Gastrocnemius medialis (tissue), 4 donors: ENCODE measurements at places on chromosomes 11 and 22. TPM values are rescaled to one million over a fixed set of nuclear protein-coding genes. Genes with fewer than 3 reads are reported as not detected.

The RASSF10 gene
- total RNA-seq: 0.25 TPM

The SLC39A13 gene
- 27.6 TPM for total RNA-seq

GRCh38 chr11:61881397-61881796 lies 9.9 kb downstream of the FADS3 start:
- H3K27ac ChIP-seq: peak overlapping the region; percentile 64
- H3K27me3 ChIP-seq: no peaks in the 10 kb centered on the region
- H3K36me3 ChIP-seq: no peaks in the 10 kb centered on the region
- H3K4me3 ChIP-seq: no peak overlapping the region
- H3K4me1 ChIP-seq: no peaks in the 10 kb centered on the region

DNA sequence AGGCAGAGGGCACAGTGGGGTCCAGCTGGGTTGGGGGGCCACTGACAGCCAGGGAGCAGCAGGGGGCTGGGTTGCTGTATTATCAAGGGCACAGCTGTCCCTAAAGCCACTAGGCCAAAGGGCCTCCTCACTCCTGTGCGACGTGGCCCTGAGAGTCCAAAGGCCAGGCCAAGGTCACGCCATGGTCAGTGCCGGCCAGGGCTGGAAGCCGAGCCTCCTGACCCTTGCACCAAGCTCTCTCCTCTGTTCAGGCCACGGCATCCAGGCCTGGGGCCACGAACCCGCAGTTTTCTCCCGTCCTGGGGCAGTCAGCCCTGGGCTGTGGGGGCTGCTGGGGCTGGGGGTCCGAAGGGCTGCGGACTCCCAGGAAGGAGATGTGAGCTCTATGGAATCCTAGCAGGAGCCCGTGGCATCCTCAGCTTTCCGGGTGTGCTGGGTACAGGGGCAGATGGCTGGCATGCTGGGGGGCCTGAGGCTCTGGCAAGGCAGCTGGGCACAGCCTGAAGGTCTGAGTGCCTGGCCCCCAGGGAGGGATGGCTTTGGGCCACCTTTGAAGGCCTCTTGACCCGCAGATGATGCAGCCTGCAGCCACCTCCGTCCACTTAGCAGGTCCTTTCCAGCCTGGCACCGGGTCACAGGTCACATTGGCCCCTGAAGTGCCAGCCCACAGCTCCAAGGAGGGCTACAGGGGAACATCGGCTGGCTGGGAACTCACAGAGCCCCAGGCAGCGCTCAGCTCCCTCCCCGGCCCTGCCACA lies 17.3 kb upstream of the PPARA start:
- no peaks in the 10 kb centered on the region for H3K36me3 ChIP-seq
- no peak for DNase-seq
- peaks cover 10% of the 10 kb centered on the region for H3K4me1 ChIP-seq
- no peak overlapping the region for H3K4me3 ChIP-seq
- no peaks in the 10 kb centered on the region for H3K27me3 ChIP-seq

The SCGB2A2 gene
- total RNA-seq: not detected

DNA sequence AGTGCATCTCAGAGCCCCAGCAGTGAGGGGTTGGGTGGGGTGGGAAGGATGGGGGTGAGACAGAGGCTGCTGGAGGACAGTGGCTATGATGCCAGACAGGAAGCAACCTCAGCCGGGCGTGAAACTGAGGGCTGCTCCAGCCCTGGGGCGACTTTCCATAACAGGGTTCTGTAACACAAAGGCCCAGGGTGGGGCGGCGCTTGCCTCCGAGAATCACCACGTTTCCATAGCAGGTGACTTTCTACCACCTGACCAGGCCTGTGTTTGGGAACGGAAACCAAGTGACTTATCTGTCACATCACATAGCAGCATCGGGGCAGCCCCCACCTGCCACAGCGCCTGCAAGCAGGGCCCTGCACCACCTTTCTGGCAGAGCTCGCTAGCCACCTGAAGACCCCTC lies 85.8 kb downstream of the TRMU start:
- H3K4me3 ChIP-seq: no peak overlapping the region
- H3K4me1 ChIP-seq: peaks cover 4% of the 10 kb centered on the region
- H3K27me3 ChIP-seq: peaks cover 7% of the 10 kb centered on the region

The LDHAL6A gene
- total RNA-seq: not detected

GRCh38 chr22:27212102-27212501 lies 554.7 kb downstream of the MIAT start:
- no peak overlapping the region for H3K27ac ChIP-seq
- no peaks in the 10 kb centered on the region for H3K36me3 ChIP-seq
- H3K27me3 ChIP-seq: no peaks in the 10 kb centered on the region
- no peak for DNase-seq
- H3K4me1 ChIP-seq: no peaks in the 10 kb centered on the region
- H3K4me3 ChIP-seq: no peak overlapping the region

GRCh38 chr11:31150841-31151240 lies 218.7 kb downstream of the DCDC1 start:
- no peak overlapping the region for H3K27ac ChIP-seq
- H3K4me1 ChIP-seq: no peaks in the 10 kb centered on the region
- no peak for DNase-seq
- H3K27me3 ChIP-seq: no peaks in the 10 kb centered on the region
- no peaks in the 10 kb centered on the region for H3K36me3 ChIP-seq

DNA sequence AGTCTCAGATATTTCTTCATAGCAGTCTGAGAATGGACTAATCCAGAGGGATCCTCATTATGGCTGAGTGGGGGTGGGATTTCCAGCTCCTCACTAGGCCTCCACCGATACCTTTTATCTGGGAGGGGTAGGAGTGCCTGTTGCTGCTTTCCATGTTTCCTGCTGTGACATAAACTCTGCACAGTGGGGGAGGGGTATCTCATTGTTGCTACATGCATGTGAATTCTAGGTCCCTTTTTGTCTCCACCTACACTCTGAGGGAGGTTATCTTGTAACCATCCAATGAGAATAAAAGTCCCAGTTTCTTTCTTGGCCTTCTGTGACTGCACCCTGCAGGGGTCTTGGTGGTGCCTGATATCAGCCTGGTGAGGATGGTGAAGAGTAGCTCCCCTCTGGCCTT lies 60.5 kb downstream of the ADAMTS15 start:
- peaks cover 18% of the 10 kb centered on the region for H3K4me1 ChIP-seq
- H3K27me3 ChIP-seq: no peaks in the 10 kb centered on the region
- no peak for DNase-seq
- no peaks in the 10 kb centered on the region for H3K36me3 ChIP-seq
- H3K27ac ChIP-seq: no peak overlapping the region
- no peak overlapping the region for H3K4me3 ChIP-seq

GRCh38 chr11:59756558-59756840 lies 1.3 kb downstream of the STX3 start:
- DNase-seq: no peak
- H3K36me3 ChIP-seq: no peaks in the 10 kb centered on the region
- H3K4me1 ChIP-seq: peaks cover 15% of the 10 kb centered on the region
- H3K27ac ChIP-seq: peak overlapping the region; percentile 88
- H3K4me3 ChIP-seq: peak overlapping the region; percentile 92
- no peaks in the 10 kb centered on the region for H3K27me3 ChIP-seq

DNA sequence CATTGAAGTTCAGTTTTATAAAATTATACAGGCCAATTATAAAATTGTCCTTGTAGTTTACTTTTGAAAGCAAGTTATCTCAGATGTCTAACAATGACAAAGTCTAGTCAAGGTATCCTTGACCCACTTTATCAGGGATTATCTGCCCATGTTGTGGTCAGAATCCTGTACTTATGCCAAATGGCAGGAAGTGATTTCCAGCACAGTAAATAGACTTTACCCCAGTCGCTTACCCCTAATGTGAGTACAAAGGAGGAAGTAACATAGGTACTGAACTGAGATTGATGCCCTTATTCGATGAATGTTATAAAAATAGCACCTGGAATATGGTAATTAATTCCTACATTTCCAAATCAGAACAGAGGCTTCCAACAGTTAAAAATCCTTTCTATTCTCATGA lies 355.7 kb downstream of the CNTN5 start:
- no peak overlapping the region for H3K4me3 ChIP-seq
- no peaks in the 10 kb centered on the region for H3K27me3 ChIP-seq
- no peak overlapping the region for H3K27ac ChIP-seq
- DNase-seq: no peak
- H3K4me1 ChIP-seq: peaks cover 4% of the 10 kb centered on the region

GRCh38 chr11:16286095-16286494 lies 70.3 kb downstream of the SOX6 start:
- no peak overlapping the region for H3K27ac ChIP-seq
- H3K27me3 ChIP-seq: no peaks in the 10 kb centered on the region

DNA sequence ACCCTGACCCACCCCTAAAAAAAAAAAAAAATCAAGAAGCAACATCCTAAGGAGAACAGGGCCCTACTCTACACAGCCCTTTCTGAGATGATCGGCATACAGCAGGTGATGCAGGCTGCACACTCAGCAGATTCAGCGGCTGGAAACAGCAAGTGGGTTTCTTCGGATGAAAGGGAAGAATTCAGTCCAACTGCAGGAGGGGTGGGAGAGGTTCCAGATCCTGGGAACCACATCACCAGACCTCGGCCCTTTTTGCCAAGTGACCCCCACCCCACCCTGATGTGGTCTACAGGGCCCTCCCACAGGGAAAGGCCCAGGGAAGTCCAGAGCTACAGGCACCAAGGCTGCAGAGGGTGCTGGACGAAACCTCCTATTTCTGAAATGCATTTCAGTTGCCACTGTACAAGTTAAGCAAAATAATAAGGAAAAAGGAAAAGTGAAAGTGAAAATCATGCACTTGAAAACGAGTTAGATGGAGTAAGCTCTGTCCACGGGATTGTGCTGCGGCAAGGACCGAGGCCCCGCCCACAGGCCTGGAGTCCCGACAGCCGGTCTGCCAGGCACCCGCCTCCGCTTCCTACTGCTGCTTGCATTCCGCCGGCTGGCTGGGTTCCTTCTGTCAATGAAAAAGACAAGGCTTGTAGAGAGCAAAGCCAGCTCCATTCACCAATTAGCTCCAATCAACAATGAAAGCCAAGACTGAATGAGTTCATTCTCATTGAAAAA lies 16.0 kb upstream of the PHLDA2 start:
- DNase-seq: peak; percentile 74
- peak overlapping the region; percentile 57 for H3K27ac ChIP-seq
- peaks cover 18% of the 10 kb centered on the region for H3K4me1 ChIP-seq
- H3K36me3 ChIP-seq: no peaks in the 10 kb centered on the region
- H3K27me3 ChIP-seq: no peaks in the 10 kb centered on the region

- H3K36me3 ChIP-seq: no peaks in the 10 kb centered on the region
- no peak overlapping the region for H3K27ac ChIP-seq
- no peaks in the 10 kb centered on the region for H3K27me3 ChIP-seq
These were observed 38.3 kb downstream of the TP53I11 start for GRCh38 chr11:44912270-44912987.

DNA sequence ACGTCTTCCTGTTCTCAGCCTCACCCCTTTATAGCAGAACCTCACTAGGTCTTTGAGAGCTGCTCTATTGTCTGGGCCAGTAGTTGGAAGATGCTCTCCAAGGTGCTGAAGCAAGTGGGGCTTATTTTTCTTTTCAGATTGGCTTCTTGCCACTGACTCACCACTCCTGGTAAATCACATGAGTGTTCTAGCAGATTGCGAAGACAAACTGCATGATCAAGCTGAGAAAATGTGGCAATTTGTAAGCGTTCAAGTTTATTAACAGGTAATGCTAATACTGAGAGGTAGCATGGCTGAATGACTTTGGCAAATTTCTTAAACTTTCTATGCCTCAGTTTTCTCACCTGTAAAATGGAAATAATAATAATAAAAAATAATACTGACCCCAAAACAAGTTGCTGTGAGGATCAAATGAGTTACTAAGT lies 59.2 kb downstream of the CACNG2 start:
- H3K27ac ChIP-seq: no peak overlapping the region
- no peaks in the 10 kb centered on the region for H3K4me1 ChIP-seq
- H3K27me3 ChIP-seq: peaks cover 40% of the 10 kb centered on the region
- H3K36me3 ChIP-seq: no peaks in the 10 kb centered on the region
- H3K4me3 ChIP-seq: no peak overlapping the region
- no peak for DNase-seq

The CLDN5 gene
- total RNA-seq: 75.3 TPM

GRCh38 chr11:129853518-129854231 lies 38.0 kb downstream of the TMEM45B start:
- H3K36me3 ChIP-seq: no peaks in the 10 kb centered on the region
- H3K27ac ChIP-seq: no peak overlapping the region
- H3K4me3 ChIP-seq: no peak overlapping the region
- no peak for DNase-seq

DNA sequence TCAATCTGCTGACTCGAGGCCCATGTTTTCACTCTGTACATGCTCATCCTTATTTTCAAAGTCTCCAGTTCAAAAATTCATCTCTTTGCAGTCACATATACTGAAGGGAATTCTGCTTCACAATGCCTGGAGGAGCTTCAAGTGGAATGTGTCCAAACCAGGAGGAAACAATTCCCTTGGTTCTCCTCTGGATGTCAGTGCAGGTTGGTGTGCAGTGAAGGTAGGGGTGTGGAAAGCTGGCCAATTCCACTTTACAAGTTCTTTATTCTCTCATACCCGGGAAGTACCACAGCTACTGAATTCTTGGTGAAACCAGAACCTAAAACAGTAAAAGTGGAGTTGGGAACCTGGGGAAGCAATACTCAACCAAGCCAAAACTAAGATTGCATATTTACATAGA lies 57.3 kb downstream of the BDNF start:
- H3K36me3 ChIP-seq: no peaks in the 10 kb centered on the region
- DNase-seq: no peak
- H3K4me3 ChIP-seq: no peak overlapping the region
- H3K27ac ChIP-seq: no peak overlapping the region
- no peaks in the 10 kb centered on the region for H3K27me3 ChIP-seq

GRCh38 chr11:124950601-124951330 lies 3.2 kb upstream of the CCDC15 start:
- no peaks in the 10 kb centered on the region for H3K36me3 ChIP-seq
- DNase-seq: no peak
- no peak overlapping the region for H3K27ac ChIP-seq

GRCh38 chr22:43094085-43094484 lies 4.9 kb upstream of the TTLL1 start:
- no peaks in the 10 kb centered on the region for H3K36me3 ChIP-seq
- no peaks in the 10 kb centered on the region for H3K4me1 ChIP-seq
- H3K27me3 ChIP-seq: no peaks in the 10 kb centered on the region
- H3K4me3 ChIP-seq: no peak overlapping the region

DNA sequence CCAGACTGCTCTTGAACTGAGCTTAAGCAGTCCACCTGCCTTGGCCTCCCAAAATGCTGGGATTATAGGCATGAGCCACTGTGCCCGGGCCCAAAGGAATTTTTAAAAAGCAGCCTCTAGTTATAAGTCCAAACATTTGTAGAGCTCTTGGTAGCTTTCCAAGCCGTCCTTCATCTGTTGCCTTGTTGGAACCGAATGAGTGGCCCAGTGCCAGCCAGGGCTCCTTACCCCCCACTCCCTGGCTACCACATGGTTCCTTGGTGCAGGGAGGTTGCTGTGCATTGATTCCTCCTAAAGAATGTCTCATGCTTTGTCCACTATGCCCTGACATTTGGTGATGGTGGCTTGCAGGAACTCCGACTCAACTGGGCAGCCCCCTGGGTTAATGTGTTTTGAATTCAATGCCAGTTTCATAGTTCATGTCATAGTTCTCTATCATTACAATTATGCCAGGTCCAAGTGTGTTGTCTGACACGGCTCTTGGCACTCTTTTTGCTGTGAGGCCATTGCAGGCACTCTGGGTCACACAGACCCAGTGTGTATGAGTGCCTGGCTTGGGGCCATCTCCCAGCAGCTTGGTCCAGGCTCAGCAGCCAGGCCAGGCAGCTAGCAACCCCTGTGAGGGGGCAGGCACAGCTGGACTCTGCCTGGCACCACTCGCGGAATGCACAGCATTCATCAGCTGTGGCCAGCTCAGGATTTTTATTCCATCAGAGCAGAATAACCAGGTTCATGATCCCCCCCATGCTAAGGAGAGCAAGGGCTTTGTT lies 13.3 kb upstream of the MICALL1 start:
- no peak for DNase-seq
- H3K27me3 ChIP-seq: no peaks in the 10 kb centered on the region
- no peak overlapping the region for H3K4me3 ChIP-seq
- no peak overlapping the region for H3K27ac ChIP-seq
- H3K4me1 ChIP-seq: peaks cover 13% of the 10 kb centered on the region
- no peaks in the 10 kb centered on the region for H3K36me3 ChIP-seq

The OR52I1 gene
- total RNA-seq: not detected
